Fibroblast of villous mesenchyme (primary cell): ENCODE measurements at places on chromosomes 7 and 10. TPM values are rescaled to one million over a fixed set of nuclear protein-coding genes. Genes with fewer than 3 reads are reported as not detected.

- DNase-seq, result no peak
These were observed 15.4 kb upstream of the CLDN4 start for GRCh38 chr7:73815436-73815835.

DNA sequence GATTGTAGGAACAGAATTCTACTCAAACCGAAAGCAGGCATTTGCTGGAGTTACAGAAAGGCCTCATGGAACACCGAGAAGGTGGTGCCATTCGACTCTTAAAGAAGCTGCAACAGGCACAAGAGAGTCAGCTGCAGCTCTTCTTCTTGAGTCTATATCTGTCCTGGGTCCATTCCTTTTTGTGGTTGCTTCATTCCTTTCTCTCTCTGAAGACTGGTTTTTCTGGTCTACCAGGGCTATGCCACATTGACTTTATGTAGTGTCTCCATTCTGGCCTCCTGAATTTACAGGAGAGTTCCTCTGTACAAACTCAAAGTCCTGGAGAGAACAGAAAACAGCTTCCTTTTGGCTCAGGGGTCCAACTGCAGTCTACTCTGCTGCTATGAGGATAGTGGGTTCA lies 132.8 kb downstream of the CFTR start:
- no peak for DNase-seq

DNA sequence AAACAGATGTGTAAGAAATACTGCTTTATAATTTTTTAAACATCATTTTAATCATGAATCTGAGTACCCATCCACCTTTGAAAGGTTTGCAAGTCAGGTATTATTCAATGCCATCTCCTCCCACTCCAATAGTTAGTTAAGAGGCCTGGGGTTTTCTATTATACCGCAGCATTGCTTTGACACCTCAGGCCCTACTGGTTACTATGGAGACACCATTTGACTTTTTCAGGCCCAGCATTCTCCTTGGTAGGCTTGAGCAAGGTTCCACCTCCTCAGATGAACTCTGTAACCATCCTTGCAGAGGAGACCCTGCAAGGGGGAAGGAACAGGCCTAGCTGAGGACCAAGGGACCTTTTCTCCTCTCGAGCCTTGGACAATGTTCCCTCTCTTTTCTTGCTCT lies 326.9 kb upstream of the NPSR1 start:
- no peak for DNase-seq

Gene FAM107B
- 17.7 and 19.0 TPM in 2 replicates for total RNA-seq

DNA sequence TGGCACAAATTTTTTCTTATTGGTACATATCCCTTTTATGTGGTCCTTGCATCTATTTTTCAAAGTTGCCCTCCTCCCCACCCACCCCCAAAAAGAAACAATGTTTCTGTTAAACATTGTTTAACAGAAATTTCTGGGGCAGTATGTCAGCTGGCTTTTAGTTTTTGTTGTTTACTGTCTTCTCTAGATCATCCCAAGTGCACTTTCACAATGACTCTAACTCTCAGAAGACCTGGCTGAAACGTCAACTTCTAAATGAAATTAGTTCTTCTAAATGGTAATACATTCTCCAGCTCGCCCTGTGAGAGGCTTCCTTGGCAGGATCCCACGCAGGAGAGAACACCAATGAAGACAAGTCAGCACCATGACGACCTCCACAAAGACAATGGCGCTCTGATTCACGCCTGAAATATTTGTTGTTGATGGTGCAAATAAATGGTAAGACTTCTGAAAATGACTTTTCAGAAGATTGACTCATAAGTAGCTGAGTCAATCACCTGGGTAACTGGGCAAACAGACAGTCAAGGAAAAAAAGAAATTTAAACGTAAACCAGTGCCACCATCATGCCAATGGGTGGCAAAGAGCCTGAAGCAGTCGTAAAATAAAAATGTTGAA lies 293.7 kb downstream of the FZD1 start:
- DNase-seq, result peak; percentile 65

Gene CYP2C19
- 0.43 TPM in 1 of 2 replicates, not detected in the other for total RNA-seq

Gene ADGRA1
- total RNA-seq, result not detected in 2 replicates

- DNase-seq, result peak; percentile 86
These were observed 175.4 kb upstream of the AHR start for GRCh38 chr7:17123020-17123419.

DNA sequence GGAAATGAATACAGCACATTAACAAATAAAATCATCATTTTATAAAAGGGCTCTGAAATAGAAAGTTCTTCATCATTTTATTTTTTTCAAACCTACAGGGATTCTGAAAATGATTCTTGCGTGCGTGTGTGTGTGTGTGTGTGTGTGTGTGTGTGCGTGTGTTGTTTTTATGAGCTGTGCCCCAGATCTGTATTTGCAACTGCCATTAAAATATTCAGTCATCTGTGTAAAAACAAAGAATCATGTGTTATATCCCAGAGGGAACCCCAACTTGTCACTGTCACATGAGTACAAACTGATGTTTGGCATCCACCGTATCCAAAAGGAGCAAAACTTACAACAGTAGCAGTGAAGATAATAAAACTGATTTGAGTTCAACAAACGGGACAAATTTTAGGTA lies 635.4 kb upstream of the PFKP start:
- no peak for DNase-seq

GRCh38 chr10:19209319-19209718 lies 160.7 kb downstream of the MALRD1 start:
- DNase-seq, result no peak

- DNase-seq, result no peak
These were observed 8.3 kb downstream of the HOXA4 start for GRCh38 chr7:27122077-27122910.

DNA sequence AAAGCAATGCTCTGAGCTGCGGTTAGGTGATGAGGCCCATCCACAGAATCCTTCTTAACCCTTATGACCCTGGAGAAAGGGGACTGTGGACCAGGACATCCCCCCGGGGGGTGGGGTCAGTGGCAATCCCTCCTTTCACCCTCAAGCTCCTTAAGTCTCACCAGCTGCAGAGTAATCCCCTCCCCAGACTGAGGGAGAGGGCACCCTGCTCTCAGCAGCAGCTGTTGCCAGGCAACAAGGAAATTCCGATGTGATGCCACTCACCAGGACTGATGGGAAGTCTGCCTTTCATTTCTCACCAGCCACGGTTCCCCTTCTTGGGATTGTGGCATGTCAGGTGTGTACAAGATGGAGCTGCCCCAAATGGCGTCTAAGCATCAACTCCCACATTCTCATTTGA lies 129.6 kb downstream of the DOCK1 start:
- no peak for DNase-seq

DNA sequence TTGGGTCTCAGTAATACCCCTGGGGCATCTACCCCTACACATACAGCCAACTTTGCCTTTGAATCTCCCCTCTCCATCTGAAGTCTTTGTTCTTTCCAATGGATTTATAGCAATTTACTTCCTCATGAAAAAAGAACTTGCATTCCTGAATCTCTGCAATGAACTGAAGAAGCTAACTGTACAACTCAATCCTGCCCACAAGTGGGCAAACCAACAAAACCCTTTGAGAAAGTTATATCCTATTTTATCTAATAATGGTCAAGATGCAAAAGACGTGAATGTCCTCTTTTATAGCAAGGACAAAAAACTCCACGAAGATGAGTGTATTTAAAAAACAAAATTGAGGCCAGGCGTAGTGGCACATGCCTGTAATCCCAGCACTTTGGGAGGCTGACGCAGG lies 991.3 kb downstream of the LRMDA start:
- DNase-seq, result no peak
